Activated CD8-positive, alpha-beta memory T cell treated with anti-CD3 and anti-CD28 coated beads for 48 hours (primary cell): ENCODE measurements at places on chromosomes 3 and 15.

DNA sequence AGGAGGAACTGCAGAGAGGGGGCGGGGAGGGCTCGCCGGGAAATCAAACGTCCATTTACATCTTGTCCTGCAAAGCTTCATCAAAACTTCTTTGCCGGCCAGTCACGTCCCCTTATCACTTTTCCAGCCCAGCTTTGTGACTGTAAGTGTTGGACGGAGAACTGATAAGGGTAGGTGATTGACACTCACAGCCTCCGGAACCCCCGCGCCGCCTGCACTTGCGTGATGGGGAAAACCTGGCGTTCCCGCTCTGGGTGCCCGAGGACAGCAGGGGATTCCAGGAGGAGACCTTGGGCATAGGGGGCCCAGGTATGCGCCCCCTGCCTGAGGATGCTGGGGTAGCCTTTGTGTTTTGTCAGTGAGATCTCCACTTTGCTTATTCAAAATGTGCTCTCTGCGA lies 72.8 kb upstream of the ANKRD34C start:
- DNase-seq, result no peak

- DNase-seq, result no peak
Measured at GRCh38 chr3:32105291-32106131, 909 bp upstream of the GPD1L start.

GRCh38 chr3:113741086-113741485 lies 5.0 kb downstream of the NAA50 start:
- DNase-seq, result no peak

DNA sequence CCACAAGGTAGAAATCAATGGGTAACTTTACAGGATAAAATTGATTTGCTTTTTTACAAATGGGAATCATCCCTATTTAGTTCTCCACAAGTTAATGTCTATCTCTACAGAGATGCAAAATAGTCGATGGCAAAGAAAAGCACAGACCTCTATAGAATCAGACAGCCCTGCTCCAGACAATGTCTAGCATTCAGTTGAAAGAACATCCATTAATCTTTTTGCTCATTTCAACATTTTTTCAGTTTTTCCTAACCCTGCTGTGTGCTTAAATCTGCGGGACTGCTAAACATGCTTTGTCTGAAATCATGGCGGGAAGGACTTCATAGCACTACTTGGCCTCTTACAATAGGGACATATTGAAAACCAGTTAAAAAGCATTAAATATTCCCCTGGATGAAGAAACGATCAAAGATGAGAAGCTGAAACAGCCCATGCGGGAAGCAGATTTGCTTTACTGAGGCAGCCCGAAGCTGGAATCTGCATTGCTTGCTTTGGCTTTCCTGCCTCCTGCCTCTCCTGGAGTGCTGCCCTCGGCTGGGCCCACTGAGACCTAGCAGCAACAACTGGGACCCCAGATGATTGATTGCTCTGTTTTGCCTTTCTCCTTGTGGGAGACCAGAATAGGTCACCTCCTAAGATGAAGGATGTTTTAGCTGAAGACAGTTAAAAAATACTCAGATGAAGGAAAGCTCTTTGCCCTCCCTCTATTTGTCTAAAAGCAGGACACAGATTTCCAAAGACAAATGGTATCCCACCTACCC lies 38.5 kb upstream of the RASGRP1 start:
- no peak for DNase-seq

GRCh38 chr15:69539345-69539744 lies 86.7 kb downstream of the RPLP1 start:
- DNase-seq, result no peak

DNA sequence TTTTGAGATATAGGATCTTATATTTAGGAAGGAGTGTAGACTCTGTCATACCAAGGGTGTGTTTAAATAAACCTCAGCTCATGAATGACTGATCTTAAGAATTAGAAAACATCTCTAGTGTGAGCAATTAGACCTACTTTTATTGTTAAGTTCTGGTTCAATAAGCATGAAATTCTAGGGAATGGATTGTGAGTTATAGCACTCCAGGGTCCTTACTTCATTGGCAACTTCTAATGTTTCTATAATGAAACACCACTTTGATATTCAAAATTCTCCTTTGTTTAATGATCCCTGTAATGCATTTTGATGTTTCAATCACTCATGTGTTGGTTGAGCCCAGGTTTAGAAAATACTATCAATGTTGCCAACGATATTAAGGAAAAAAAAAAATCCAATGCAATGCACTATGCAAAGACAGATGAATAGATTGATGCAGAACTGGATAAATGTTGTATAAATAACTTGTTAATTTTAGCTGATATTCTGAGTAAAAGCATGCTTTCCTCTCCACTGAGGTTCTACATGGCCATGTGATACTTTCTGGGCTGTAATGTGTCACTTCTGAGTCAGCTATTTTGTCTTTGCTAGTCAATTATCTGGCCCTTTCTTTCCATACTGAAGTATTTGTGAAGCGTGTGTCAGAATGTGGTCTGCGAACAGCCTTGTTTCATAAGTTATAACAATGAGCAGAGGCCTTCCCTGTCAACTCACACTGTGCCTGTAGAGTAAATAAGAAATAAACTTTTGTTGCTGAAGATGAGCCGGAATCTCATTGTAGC lies 1035.9 kb downstream of the PLOD2 start:
- DNase-seq, result no peak

DNA sequence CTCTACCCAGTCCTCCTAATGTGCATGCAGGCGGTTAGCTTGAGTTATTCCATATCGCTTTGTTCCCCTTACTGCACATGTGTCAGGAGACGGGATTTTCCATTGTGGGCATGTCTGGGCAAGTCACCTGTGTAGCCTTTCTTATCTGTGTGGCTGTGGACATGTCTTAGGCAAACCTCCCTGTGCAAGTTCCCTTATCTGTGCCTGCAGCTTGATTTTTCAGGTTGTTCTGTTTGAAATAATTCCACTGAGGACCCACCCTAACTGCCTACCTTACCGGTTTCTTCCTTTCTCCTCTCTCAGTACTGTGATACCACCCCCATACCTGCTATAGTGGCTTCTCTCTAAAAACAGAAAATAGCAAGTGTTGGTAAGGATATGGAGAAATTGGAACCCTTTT lies 113.6 kb downstream of the NEO1 start:
- no peak for DNase-seq

DNA sequence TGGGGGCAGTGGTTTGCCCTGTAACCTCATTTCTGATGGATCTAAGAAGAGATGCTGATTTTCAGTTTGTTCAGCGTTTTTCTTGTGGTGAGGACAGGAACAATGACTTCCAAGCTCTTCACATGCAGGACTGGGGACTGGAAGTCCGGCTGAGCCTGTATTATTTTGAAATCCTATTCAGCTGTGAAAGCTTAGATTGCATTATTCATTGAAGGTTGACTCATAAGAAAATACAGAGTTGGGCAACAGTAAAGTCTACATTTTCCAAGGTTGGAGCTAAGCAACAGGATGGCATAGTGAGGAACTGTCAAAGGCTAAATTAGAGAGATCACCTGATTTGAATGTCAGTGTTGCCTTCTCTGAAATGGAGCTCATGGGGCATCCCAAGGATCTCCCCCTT lies 230.9 kb upstream of the FEZF2 start:
- no peak for DNase-seq

GRCh38 chr15:50075319-50075718 lies 43.7 kb downstream of the ATP8B4 start:
- no peak for DNase-seq
